ENCODE measurements at places on chromosomes 7 and 10.

GRCh38 chr10:43162604-43163003, 24.4 kb downstream of the CSGALNACT2 start:
- DNase-seq = no peak

- no peak for DNase-seq
Measured at GRCh38 chr7:54330216-54330800, 211.9 kb upstream of the VSTM2A start.

GRCh38 chr10:42652858-42653257, 14.5 kb upstream of the ZNF33B start:
- no peak for DNase-seq

GRCh38 chr7:50914460-50914859, 131.8 kb upstream of the GRB10 start:
- DNase-seq = no peak

DNA sequence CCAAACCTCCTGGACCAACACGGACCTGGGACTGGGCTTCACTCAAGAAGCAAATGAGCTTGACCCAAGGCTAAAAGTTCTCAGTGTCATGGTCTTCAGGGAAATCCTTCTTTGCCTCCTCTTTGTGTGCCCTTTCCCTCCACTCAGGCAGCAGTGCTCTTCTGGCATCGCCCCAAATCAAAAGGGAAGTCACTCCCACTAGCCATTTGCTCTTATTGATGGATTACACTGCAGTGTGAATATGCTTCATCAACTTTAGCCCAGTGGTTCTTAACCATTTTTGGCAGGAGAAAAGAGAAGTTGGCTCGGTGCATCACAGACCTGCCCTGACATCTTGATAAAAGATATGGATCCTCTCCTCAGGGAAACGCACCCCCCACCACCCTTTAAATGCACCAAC, 19.2 kb upstream of the IKZF1 start:
- no peak for DNase-seq

GRCh38 chr7:135245226-135246190, 11.9 kb downstream of the STRA8 start:
- DNase-seq = no peak

DNA sequence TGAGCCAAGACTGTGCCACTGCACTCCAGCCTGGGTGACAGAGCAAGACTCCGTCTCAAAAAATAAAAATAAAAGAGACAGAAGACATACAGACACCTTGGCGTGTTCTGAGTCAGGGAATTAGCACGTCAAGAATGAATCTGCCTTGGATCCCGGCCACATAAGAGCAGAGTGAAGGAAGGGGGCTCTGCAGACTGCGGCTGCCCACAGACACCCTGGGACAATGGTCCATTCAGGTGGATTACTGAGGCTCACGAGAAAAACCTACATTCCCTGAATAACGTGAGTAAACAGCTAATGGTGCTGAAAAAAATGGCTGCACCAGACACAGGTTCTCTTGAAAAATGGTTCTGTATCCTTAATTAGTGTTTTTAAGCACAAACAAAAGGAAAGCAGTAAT, 100.1 kb upstream of the FGFR2 start:
- no peak for DNase-seq

- no peak for DNase-seq
Measured at GRCh38 chr10:81367132-81367531, 507.9 kb upstream of the NRG3 start.

- no peak for DNase-seq
Measured at GRCh38 chr7:123871998-123872867, 27.3 kb downstream of the HYAL4 start.

- DNase-seq = no peak
Measured at GRCh38 chr7:73721377-73721817, 1.9 kb upstream of the STX1A start.

DNA sequence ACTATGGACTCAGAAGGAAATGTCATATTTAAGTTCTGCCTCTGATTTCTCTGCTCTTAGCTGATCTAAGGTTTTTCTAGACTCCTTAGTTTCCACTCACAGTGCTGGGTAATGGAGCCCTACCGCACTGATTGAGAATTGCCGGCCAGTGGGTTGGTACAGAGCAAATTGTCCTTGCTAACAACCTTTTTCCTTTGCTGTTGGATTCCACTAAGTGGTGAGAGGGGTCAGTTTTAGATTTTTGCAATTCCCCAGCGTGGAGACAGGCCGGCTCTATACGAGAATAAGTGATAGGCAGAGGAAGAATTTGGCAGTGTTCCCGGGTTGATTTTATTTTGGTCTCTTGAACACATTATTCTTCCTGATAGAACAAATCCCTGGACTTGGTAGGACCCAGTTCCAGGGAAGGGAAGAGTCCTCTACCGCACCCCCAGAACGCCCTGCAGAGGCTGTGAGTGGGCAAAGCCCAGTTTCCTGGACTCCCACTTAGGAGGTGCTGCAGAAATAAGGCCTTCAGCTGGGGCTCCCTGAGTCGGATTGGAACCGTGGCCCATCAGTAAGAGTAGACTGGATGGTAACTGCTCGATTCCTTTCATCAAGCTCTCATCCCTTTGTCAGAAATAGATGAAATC, 3.0 kb upstream of the NRP1 start:
- DNase-seq = no peak

GRCh38 chr7:977326-978048, 2.1 kb upstream of the COX19 start:
- no peak for DNase-seq

GRCh38 chr10:943334-944033, 12.0 kb upstream of the LARP4B start:
- DNase-seq = no peak

- DNase-seq = no peak
Measured at GRCh38 chr10:116836902-116837523, 12.3 kb upstream of the ENO4 start.

- no peak for DNase-seq
Measured at GRCh38 chr10:56449770-56450169, 88.7 kb upstream of the ZWINT start.

GRCh38 chr7:148545172-148545571, 45.4 kb upstream of the C7orf33 start:
- no peak for DNase-seq

DNA sequence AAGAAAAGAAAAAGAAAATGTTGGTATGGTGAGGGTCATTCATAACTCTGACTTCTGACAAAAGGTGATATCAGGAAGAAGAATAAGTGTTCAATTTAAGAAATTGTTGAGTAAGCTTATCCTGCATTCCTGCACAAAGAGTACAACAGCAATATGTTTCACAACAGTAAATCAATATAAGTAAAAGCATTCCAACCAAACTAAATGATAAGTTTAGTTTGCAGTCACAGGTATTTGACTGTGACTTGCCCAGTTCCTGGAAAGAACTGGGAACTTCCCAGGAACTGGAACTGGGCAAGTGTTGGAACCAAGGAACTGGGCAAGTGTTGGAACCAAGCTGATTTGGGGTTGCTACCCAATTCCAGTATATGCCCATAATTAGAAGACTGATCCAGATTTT, 35.0 kb downstream of the NEURL1 start:
- DNase-seq = no peak

DNA sequence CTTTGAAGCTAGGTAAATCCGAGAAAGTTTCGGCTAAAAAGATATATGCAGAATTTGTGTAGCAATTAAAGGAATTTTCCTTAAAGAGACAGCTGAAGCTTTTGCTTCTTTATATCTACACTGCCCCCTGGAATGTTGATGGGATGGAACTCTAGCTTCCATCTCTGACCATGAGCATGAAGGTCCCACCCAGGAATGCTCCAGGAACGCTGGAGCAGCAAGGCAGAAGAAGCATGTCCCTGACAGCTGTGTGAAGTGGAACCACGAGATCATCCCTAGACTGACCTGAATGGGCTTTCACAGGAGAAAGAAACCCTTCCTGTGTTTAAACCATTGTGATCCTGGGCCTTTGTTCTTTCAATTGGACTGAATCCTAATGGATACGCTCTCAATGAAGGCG, 99.7 kb upstream of the NOBOX start:
- no peak for DNase-seq

DNA sequence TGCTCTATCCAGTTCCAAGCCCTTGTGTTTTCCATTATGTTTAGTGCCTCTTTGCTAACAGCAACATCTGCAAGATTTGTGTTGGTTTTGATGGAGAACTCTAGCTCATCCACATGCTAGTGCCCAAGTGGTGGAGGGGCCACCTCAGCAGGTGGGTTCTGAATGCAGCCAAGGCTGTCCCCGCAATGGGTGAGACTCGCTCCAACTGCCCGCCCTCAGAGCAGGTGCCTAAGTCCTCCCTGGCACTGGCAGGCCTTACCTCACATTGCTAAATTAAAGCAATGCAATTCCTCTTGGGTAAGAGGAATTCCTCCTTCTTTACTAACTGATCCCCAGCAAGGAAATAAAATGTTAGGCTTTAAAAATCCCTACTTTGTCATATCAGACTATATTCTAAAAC, 146.8 kb downstream of the ADCY1 start:
- DNase-seq = no peak

GRCh38 chr10:132848951-132849545, 63.1 kb upstream of the NKX6-2 start:
- DNase-seq = no peak

DNA sequence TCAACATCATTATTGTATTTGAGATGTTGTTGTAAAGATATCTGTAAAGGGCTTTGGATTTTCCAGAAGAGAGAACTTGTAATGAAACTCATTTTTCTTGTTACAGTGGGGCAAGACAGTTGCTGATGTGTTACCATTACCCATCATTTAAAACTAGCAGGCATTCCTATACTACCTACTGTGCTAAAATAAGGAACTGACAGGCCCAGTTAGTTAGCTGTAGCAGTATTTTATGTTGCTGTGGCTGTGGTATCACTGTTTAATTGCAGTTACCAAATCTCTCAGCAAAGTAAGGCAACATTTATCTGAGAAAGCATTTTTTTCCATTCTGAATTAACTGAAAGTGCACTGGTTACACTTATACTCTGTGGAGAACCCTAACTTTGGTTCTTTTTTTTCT, 9.9 kb downstream of the ST7 start:
- no peak for DNase-seq

DNA sequence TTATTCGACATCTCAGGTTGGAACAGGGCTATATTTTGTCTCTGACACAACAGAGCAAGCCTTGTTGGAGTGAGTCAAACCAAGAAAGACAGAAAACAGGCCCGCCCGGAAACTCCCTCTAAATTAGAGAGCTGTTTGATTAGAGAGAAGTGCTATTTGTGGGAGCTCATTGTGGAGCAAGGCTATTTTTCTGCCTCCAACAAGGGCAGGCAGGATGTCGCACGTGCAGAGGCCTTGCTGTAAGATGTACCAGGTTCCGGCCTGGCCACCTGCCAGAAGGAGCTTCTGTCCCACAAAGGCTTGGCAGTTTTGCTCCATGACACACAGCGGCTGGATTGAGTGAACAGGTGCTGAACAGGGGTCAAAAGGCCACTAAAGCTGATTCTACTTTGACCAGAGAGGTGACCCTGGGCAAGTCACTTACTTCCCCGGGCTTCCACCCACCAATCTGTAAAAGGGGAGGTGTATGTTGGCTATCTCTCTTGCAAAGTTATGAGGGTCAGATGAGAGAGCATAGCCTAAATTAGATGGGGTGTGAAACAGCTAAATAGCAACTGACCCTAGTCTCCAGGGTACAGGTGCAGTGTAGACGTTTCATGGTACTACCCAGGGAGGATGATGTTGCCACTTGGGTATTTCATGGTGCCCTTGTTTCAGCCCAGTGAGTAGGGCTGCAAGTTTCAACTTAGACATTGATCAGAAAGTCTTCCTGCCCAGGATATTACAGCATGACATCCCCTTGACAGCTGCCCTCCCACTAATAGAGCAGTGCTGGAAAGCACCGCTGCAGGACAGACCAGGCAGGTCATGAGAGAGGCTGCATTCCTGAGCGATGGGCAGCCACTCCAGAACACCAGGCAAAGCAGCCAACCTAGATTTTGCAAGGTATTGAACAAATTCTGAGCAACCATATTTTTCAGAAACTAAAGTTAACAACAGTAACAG, 62.0 kb downstream of the VSTM4 start:
- no peak for DNase-seq

DNA sequence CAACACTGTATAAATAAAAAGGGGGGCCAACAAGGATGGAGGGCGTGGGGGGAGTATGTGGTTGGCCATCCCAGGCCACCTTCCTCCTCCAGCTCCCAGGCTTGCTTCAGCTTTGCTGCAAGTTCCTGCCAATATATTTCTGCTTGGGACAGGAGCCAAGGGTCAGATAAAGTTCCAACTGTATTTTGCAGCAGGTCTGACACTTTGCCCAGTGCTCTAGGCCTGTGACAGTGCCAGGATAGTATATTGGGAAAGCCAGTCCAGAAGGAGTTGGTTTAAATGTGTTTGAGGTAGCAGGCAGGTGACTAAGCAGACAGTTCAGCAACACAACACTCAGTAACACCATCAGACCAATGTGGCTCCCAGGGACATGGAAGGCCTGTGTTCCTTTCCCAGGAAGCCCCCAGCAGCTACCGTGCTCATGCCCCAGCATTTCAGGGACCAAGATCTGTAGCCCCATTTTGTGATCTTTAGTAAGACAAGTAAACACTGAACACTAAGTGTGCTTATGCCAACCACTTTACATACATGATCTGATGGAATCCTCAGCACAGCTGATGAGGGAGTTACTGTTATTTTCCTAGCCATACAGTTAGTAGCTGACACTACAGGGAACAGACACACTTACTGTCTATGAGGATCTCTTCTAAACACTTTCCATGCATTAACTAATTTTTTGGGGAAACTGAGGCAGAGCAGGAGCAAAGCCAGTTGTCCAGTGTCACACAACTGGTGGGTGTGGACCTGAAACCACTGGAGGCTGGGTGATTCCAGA, 38.9 kb downstream of the DNAJB12 start:
- no peak for DNase-seq

GRCh38 chr10:43204943-43205671, 61.8 kb downstream of the RASGEF1A start:
- peak; percentile 19 for DNase-seq

DNA sequence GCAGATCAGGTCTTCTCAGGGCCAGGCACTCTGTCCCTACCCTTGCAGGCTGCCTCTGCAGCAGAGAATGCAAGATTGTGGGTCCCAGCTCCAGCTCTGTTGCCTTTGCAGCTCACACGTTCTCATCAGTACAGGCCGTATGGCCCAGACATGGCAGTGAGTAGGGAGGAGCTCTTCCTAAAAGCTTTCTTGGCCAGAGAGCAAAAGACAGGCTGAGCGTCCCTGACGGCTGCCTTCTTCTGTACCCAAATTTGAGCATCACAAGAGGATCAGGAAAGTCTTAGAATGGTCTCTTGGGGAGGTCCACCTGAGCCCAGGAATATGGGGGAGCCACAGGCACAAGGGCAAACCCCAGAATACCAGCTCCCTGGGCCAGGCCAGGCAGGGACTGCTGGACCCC, 266.3 kb upstream of the ZMIZ1 start:
- DNase-seq = no peak

- DNase-seq = no peak
Measured at GRCh38 chr10:14810969-14811953, 26.6 kb downstream of the CDNF start.

DNA sequence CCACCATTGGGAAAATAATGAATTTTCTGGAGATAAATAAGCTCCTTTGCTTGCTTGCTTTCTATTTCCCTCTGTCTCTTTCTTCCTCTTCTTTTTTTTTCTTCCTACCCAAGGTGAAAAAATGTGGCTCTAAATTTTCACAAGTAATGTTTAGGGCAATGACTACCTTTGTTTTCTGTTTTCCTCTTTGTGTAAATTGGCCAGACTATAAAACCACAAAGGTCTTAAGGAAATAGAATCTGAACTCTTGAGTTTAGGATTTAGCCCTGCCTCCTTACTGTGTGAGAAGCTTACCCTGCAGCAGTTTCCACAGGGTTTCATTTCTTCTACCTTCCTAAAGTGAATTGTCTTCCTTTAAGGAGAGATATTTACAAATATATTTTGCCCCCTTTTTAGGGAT, 330.4 kb downstream of the ARL4A start:
- no peak for DNase-seq

- no peak for DNase-seq
Measured at GRCh38 chr7:146331369-146331768, 214.8 kb downstream of the CNTNAP2 start.

GRCh38 chr7:54967377-54967776, 51.4 kb upstream of the EGFR start:
- no peak for DNase-seq
